ENCODE measurements at places on chromosomes 12 and 14. TPM values are rescaled to one million over a fixed set of nuclear protein-coding genes. Genes with fewer than 3 reads are reported as not detected.

The GYS2 gene
- total RNA-seq, result not detected

The KLRC2 gene
- 3.0 TPM for total RNA-seq

The KRT83 gene
- total RNA-seq, result not detected

The ZC2HC1C gene
- total RNA-seq, result 1.0 TPM

The INHBC gene
- total RNA-seq, result not detected

Measured in osteocyte (in vitro differentiated cells).